ENCODE measurements at places on chromosomes 2 and 18.

GRCh38 chr18:55179835-55180234 is 220.6 kb upstream of the CCDC68 start:
- no peak for DNase-seq

DNA sequence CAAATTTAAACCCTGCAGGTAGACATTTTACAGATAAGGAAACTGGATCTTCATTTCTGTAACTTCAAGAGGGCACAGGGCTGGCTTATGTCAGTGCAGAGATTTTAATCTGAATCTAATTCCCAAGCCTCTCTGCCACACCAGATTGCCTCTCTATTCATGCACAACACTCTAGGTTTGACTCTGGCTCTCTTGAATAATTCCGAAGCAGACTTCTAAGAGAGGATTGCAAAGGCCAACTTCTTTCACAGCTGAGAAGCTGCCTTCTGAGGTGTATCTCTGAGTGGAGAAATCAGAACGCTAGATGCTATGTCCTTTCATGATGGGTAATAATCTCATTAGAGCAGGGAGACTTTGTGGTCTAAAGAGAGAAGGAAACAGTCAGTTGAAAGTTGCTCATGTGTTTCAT is 20.1 kb upstream of the MGAT5 start:
- no peak for DNase-seq

DNA sequence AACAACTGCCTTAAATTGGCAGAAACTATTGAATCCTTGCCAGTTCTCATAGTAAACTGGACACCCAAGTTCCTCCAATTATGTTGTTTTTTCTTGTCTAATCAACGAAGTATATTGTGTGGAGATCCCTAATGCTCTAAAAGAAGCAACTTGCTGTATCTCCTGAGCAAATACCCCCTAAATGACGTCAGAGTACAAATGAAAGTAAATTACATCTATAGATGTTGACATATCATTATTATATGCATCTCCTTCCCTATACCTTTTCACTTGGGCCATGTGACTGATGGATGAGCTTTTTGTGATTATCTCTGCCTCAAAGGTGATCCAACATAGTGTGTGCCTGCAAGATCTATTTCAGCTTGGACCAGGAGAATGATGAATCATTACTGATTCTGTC is 159.4 kb downstream of the CCDC148 start:
- DNase-seq: no peak

- DNase-seq: no peak
Measured at GRCh38 chr2:81481994-81482368, 1177.4 kb upstream of the LRRTM1 start.

- no peak for DNase-seq
Measured at GRCh38 chr2:40758401-40759155, 306.7 kb upstream of the SLC8A1 start.

- no peak for DNase-seq
Measured at GRCh38 chr18:79506191-79507075, 110.7 kb downstream of the NFATC1 start.

- DNase-seq: peak; percentile 36
Measured at GRCh38 chr2:98637401-98638147, 29.2 kb downstream of the UNC50 start.

DNA sequence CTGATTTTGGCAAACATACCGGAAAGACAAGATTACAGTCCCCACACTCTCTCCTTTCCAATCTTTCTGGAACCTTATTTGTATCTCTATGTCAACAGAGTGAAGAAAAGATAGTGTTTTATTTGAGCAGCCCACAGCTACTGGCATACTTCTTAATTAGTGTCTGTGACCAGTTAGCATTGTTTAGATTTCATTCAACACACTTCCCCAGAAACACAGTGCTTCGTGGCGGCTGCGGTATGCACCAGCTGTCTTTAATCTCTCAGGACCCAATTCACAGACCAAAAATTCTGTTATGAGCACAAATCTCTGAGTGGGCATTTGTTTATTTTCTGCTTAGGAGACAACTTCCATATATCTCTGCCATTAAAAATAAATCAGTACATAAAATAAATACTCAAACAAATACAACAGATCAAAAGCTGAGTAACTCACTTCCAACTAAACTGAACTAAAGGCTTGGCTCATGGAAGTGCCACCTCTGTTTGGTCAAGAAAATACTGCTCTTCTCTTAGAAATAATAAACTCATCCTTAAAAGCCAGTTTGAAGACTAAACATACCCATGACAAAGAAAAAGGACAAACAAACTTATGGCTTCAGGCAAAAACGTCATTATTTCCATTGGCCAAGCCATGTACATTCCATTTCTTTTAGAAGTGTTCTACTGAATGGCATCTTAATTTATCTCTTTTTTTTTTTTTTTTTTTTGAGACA is 392.4 kb downstream of the TXNL1 start:
- no peak for DNase-seq

DNA sequence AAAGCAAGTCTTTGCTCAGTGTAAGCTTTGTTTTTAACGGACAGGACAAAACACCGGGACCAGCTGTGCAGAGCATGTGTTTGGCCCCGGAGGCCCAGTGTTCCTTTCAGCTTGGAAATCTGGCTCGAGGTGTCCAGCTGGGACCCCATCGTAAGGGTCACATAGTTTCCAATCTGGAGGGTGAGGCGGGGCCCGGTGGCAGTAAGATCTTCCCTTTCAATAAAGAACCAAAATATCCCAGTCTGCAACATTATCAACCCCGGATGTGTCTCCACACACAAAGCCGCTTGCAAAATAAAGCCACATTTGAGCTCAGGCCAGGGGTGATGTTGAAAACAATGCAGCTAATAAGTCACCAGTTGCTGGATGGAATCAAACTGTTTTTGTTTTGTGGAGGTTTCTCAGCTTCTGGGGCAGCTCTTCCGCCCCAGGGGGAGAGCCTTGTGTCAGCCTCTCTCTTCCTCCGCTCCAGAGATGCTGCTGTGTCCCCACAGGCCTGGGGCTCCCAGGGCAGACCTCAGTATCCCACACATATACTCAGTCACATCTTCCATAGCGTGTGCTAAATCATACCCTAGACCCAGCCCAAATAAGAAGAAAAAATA is 138.6 kb upstream of the GLI2 start:
- no peak for DNase-seq

GRCh38 chr2:205849136-205849535 is 166.8 kb downstream of the NRP2 start:
- no peak for DNase-seq

DNA sequence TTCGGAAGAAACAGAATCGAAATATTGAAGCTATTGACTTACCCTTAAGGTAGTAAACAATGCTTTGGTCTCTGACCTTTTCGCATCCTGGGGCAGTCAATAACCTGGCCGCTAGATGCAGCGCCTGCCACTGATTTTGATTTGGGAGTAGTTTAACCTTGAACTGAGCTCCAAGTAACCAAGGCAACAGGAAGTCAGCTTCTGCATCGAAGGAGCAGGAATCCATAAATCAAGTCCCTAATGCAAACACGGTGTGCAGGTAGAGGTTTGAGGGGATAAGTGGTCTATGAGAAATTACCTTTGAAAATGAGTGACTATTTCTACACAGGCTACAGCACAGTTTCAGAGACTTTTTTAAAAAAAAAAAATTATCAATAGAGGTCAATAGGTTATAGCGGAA is 353.5 kb downstream of the SETBP1 start:
- DNase-seq: no peak

- no peak for DNase-seq
Measured at GRCh38 chr2:39379643-39380524, 57.2 kb downstream of the MAP4K3 start.

DNA sequence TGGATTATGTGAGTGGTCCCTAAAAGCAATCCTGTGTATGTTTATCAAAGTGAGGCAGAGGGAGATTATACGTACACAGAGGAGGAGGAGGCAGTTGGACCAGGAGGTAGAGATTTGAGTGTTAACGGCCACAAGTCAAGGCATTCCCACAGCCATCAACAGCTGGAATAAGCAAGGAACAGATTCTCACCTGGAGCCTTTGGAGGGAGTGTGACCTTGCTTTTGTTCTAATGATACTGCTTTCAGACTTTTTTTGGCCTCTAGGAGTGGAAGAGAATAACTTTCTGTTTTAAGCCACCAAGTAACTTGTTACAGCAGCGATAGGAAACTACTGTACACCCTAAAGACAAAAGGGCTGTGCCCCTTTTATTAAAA is 18.1 kb downstream of the LCLAT1 start:
- no peak for DNase-seq

DNA sequence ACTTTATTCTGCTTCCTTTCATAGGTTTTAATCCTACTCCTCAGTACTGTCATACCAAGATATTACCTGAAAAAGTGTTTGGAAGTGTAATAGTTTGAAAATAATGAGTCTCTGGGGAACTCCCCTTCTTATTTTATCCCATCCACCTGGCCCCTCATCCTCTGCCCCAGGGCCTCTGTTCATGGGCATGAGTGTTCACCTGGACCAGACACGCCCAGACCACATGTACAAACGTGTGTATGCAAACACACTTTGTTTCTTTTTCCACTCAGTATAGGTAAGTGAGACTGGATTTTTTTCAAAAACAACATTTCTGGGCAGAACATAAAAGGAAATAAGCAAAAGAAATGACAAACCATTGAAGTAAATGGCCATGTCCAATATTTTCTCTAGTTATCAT is 62.1 kb upstream of the THSD7B start:
- no peak for DNase-seq

DNA sequence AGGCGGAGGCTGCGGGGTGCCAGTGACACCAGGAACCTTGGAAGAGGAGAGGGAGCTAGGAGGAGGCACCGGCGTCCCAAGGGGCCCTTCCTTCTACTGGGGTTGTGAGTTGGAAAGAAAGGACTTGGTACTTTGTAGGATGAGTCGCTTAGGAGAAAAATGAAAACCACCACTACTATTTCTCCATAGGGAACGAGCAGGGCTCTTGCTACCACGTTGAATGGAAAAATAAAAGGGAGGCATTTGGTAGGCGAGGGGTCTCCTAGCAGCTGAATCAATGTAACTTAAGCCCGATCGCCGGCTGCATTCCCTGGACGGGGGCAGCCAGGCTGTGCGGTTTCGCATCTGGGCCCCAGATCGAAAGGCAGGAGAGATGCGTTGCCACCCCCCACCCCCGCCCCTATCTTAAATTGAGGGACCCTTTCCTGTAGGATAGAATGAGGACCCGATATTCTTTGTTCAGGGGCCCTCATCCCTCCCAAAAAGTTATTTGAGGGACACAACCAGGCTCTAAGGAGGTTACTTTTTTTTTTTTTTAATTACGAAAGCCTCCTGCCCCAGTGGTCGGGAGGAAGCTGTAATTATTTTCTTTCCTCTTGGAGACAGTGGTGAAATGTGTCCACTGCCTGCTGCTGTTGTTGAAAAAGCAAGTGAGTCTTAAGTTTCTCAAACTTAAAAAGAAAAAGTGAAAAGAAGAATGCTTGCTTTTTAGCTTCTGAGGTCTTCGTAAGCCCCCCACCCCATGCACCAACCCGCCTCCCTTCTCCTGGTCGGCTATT is 1.3 kb downstream of the IGFBP2 start:
- DNase-seq: no peak

GRCh38 chr2:175312137-175312536 is 130.6 kb upstream of the ATP5MC3 start:
- no peak for DNase-seq

DNA sequence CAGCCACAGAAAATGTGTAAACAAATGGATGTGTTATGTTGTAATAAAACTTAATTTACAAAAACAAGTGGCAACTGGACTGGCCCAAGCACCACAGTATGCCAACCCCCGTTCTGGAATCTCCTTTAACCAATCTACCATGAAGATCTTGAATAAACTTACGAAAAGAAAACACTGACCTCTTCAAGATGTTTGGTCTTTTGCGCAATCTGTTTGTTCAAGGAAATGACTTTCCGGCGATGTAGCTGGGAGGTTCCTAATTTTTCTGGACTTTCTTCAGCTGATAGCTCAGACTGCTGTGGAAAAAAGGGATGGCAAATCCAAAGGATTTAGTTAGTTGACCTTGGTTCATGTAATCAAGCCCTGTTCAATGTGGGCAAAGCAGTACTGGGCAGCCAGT is 55.7 kb downstream of the CCDC93 start:
- no peak for DNase-seq

DNA sequence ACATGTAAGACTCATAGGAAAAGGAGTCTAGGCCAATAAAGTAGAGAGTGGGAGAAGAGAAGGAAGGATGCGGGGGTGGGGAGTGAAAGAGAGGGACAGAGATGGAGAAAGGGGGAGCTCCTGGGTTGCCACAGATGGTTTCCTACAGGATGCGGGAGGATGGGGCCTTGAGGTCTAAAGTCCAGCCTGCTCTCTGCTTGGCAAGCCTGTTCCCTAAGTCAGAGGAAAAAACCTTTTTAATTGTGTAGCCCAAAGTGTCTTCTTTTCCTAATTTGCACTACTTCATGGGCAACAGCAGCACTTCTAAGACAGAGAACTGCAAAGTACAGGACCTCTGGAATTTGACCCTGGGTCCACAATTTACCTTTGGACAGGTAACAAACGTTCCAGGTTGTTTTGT is 1.4 kb upstream of the FAM110C start:
- DNase-seq: no peak

GRCh38 chr2:119746836-119747686 is 12.7 kb upstream of the PTPN4 start:
- no peak for DNase-seq

GRCh38 chr2:22600156-22600555 is 784.8 kb upstream of the KLHL29 start:
- no peak for DNase-seq

GRCh38 chr2:172169611-172170010 is 66.9 kb upstream of the DLX2 start:
- DNase-seq: no peak

DNA sequence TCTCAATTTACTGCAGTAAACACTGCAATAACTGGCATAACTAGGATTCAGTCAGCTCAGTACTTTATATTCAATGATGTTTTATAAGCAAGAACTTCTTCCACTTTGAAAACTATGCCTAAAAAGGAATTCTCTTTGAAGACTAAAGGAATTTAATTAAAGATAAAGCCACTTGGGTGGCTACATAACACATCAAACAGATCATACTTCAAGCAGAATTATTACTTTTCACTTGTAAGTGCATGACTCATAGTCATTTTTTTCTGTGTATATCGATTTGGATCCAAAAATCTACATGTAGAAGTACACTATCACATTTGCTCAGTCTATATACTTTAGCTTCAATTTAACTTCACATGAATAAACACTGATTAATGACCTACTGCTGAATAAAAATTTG is 4.0 kb downstream of the KANSL1L start:
- DNase-seq: no peak

- no peak for DNase-seq
Measured at GRCh38 chr18:38972571-38972970, 1407.0 kb upstream of the CELF4 start.

GRCh38 chr2:115036818-115037217 is 594.4 kb downstream of the DPP10 start:
- no peak for DNase-seq
